ENCODE measurements at places on chromosomes 2 and 18.

GRCh38 chr2:106644623-106645022, 157.5 kb downstream of the CD8B2 start:
- no peaks in the 10 kb centered on the region for H3K4me1 ChIP-seq
- H3K27ac ChIP-seq, result no peak overlapping the region
- DNase-seq, result no peak
- no peaks in the 10 kb centered on the region for H3K27me3 ChIP-seq
- H3K36me3 ChIP-seq, result no peaks in the 10 kb centered on the region

DNA sequence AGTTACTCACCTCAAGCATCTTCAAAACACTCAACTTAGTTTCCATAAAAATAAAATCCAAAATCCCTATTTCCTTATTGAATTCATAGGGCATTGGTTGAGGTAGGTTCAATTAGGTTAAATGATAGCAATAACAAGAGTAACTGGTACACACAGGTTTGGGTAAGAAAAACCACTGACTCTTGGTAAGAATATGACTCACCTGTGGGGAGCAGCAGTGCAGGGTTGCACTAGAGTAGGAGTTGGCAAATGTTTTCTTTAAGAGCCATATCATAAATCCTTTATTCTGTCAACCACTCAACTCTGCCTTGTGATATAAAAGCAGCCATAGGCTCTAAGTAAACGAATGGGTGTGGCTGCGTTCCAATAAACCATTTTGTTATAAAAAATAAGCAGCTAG, 71.4 kb upstream of the CDH20 start:
- no peak overlapping the region for H3K27ac ChIP-seq
- H3K4me1 ChIP-seq, result no peaks in the 10 kb centered on the region
- DNase-seq, result no peak
- no peaks in the 10 kb centered on the region for H3K36me3 ChIP-seq

DNA sequence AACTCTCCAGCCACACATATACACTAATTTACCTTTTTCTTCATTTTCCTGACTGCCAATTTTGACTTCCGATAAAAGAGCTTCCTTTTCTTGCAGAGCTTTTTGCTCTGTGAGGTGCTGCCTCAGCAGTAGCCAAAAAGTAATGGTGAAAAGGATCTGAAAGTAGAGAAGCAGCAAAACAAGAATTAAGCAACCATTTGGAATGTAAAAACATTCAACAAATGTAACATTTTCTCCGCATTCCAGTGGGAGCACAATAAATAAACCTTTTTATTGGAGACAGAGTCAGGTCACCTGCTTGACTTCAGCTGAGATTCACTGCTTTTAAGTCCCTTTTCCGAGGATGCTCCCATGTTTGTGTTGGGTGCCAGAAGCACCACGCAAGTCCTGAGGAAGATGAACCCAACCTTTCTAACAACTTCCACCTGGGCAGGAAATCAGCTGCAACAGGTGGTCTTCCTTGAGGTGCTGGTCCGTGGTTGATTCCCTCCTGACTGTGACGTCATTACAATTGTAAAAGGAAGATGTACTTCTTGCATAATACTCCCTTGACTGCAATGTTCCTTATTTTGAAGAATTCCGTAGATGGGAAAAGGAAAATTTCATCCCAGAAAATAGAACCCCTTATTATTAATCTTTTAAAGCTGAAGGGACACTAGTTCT, 265.5 kb downstream of the NAPG start:
- peaks cover 21% of the 10 kb centered on the region for H3K27me3 ChIP-seq
- H3K4me3 ChIP-seq, result no peak overlapping the region
- peak overlapping the region; percentile 45 for H3K27ac ChIP-seq
- DNase-seq, result no peak
- H3K36me3 ChIP-seq, result no peaks in the 10 kb centered on the region

DNA sequence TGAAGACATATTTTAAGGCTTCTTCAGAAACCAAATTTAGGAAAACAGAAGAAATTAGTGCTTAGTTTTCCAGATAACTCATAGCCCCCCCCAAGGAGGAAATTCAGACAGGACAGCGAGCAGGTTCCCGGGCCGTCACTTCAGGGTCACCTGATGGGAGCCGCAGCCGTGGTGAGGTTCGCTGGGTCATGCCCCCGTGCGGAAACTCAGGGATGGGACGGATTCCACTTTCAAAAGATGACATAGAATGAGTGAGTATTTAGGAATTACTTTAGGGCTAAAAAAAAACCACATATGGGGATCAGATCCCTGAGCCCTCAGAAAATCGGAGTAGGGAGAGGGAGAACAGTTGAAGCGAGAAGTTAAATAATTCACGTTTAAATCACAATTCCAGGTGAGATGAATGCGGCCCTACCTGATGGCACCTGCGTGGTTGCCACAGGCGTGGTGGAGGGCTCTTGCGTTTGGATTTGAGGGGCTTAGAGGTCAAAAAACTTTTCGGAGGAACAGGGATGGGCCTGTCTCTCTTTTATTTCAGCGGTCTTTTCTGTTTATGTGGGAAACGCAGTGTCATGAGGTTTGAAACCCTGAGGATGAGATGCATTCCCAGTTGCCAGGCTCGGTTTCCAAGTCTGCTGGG, 114.4 kb downstream of the NFATC1 start:
- peaks cover 19% of the 10 kb centered on the region for H3K36me3 ChIP-seq
- H3K4me1 ChIP-seq, result peaks cover 35% of the 10 kb centered on the region
- DNase-seq, result peak; percentile 13
- H3K4me3 ChIP-seq, result no peak overlapping the region

DNA sequence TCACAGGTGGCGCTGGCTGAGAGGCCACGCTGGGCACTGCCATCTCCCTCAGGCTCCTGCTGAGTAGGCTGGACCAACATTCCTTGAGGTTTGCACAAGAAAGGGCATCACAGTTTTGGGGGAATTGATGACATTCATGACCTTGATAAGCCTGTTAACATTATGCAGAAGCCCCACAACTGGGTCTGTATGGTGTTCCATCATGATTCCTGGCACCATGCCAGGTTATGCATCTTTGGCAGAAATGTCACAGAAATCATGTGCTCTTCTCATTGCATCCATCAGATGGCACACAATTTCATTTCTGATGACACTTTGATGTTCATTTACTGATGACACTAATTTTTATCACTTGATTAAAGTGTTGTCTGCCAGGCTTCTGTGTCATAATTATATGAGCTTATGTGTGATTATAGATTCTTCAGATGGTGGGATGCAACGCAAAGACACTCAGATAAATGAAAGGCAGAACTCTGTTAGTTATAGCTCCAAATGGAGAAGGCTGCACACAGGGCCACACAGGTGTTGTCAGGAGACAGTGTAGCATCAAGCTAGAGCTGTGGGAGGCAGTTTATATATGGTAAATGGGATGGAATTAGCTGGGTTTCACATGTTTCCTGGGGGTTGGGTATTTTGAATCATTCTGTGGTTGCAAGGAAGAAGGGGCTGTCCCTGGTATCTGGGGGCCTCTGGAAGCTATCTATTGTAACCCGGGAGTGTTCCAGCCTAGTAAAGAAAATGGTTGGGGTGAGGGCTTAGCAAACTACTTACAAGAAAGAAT, 191.3 kb downstream of the SLC39A10 start:
- H3K27ac ChIP-seq, result no peak overlapping the region
- no peak for DNase-seq
- no peak overlapping the region for H3K4me3 ChIP-seq
- H3K27me3 ChIP-seq, result peaks cover 5% of the 10 kb centered on the region
- H3K36me3 ChIP-seq, result no peaks in the 10 kb centered on the region

- DNase-seq, result no peak
- peaks cover 4% of the 10 kb centered on the region for H3K4me1 ChIP-seq
- H3K4me3 ChIP-seq, result no peak overlapping the region
- no peaks in the 10 kb centered on the region for H3K36me3 ChIP-seq
These were observed 134.3 kb downstream of the KLHL29 start for GRCh38 chr2:23519334-23519651.

GRCh38 chr18:62605685-62606084, 82.9 kb downstream of the ZCCHC2 start:
- no peaks in the 10 kb centered on the region for H3K36me3 ChIP-seq
- H3K27me3 ChIP-seq, result peaks cover 49% of the 10 kb centered on the region
- H3K27ac ChIP-seq, result no peak overlapping the region
- H3K4me1 ChIP-seq, result no peaks in the 10 kb centered on the region
- DNase-seq, result no peak

GRCh38 chr2:3805201-3805939, 102.0 kb downstream of the DCDC2C start:
- no peaks in the 10 kb centered on the region for H3K4me1 ChIP-seq
- H3K27ac ChIP-seq, result no peak overlapping the region
- no peak for DNase-seq
- H3K4me3 ChIP-seq, result no peak overlapping the region
- no peaks in the 10 kb centered on the region for H3K36me3 ChIP-seq

- no peaks in the 10 kb centered on the region for H3K36me3 ChIP-seq
- peaks cover 47% of the 10 kb centered on the region for H3K27me3 ChIP-seq
- no peak overlapping the region for H3K27ac ChIP-seq
- DNase-seq, result no peak
- H3K4me1 ChIP-seq, result peaks cover 11% of the 10 kb centered on the region
These were observed 268.2 kb upstream of the ID2 start for GRCh38 chr2:8413589-8414135.

DNA sequence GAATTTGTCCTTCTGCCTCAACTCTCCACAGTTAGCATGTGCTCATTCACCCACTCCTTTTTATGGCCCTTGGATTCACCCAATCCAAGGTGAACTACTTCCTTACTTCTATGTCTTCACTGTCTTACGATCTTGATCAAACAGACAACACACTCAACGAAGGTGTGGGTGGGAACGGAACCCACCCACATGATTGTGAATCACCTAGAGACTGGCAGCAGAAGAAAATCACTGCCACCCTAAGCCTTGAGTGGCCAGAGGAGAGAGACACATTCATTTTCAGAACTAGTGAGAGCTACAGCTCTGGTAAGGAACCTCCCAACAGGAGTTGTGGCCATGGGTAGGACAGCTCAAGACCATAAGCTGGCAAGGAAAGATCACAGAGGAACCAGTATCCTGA, 194.3 kb downstream of the PLCL1 start:
- H3K36me3 ChIP-seq, result no peaks in the 10 kb centered on the region
- no peaks in the 10 kb centered on the region for H3K27me3 ChIP-seq
- no peak for DNase-seq

DNA sequence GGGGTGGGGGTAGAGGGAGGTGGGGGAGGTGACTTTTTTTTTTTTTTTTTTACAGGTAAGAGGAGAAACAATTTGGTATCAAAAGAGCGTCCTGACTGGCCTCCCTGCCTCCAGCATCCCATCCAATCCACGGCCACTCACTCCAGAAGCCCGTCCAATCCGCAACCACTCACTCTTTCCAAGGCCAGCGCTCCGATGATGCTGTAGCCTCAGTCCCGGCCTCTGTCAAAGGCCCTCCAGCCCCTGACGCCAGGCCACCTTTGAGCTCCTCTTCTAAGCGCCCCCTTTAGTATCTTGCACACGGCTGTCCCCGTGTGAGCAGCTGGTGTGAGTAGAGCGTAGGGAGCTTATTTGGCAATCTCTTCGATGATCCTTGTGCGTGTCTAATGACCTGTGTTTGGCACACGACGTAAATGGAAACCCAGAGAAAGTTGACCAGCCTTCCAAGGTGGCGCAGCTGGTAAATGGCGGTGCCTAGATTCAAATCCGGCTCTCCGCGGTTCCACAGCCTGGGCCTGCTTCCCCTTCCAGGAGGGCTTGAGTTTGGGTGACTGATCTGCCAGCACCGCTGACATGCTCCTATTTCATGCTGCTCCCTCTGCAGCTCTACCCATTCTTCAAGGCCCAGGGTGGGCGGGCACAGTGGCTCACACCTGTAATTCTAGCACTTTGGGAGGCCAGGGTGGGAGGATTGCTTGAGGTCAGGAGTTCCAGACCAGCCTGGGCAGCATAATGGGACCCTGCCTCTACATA, 23.8 kb upstream of the PXDN start:
- H3K4me3 ChIP-seq, result no peak overlapping the region
- no peak overlapping the region for H3K27ac ChIP-seq
- H3K4me1 ChIP-seq, result no peaks in the 10 kb centered on the region
- H3K36me3 ChIP-seq, result no peaks in the 10 kb centered on the region
- H3K27me3 ChIP-seq, result no peaks in the 10 kb centered on the region

GRCh38 chr2:224284134-224284946, 117.6 kb downstream of the FAM124B start:
- H3K36me3 ChIP-seq, result no peaks in the 10 kb centered on the region
- peak; percentile 23 for DNase-seq
- H3K27me3 ChIP-seq, result peaks cover 24% of the 10 kb centered on the region
- H3K4me1 ChIP-seq, result no peaks in the 10 kb centered on the region

- H3K4me3 ChIP-seq, result no peak overlapping the region
- DNase-seq, result no peak
- H3K36me3 ChIP-seq, result no peaks in the 10 kb centered on the region
- no peak overlapping the region for H3K27ac ChIP-seq
- no peaks in the 10 kb centered on the region for H3K4me1 ChIP-seq
These were observed 11.1 kb upstream of the SCG2 start for GRCh38 chr2:223613017-223613950.

DNA sequence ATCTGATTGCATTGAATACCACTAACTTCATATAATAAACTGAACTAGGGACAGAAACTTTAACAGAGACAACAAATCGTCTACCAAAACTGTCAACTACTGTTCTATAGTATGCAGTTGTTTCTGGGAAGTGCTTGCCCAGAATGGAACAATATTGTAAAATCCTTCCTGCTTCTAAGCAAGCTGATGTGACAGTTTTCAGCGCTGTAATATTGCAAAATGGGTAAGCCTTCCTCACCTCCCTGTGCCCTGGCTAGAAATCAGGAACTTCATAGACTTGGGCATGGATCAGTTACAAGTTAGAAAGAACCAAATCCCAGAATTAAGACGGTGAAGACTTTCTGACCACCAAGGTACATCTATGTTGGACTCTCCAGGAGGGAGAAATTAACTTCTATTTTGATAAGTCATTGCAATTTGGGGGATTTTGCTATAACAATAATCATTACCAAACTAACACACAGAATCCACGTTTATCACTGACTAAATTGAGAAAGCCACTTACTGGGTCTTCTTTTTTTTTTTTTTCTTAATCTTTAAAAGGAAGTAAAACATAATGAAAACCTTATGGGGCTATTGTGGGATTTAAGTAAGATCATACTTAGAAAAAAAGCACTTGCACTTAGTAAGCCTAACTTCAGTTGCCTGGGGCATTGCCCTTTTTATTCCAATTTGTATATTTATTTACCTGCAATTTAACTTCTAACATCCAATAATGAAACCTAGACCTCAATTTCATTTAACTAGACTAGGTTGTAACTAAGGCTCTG, 261.5 kb downstream of the TRIB2 start:
- peaks cover 13% of the 10 kb centered on the region for H3K27me3 ChIP-seq
- H3K4me1 ChIP-seq, result no peaks in the 10 kb centered on the region
- DNase-seq, result no peak
- no peak overlapping the region for H3K27ac ChIP-seq

- peaks cover 3% of the 10 kb centered on the region for H3K4me1 ChIP-seq
These were observed 5.6 kb upstream of the EML4 start for GRCh38 chr2:42163444-42164045.

DNA sequence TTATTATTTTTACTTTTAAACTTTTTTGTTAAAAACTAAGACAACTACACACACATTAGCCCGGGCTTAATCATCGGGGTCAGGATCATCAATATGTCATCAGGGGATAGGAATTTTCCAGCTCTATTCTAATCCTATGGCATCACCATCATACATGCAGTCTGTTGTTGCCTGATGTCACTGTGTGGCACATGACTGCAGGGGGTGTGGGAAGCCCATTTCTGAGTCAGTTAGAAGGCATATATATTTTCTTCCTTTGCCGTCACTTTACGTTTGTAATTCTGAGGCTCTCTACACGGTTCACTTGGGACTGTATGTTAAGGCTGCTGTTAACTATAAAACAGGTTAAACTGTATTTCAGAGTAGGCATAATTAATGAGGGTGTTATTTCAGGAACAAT, 144.4 kb upstream of the ITGA6 start:
- H3K4me3 ChIP-seq, result no peak overlapping the region
- H3K27ac ChIP-seq, result no peak overlapping the region
- no peaks in the 10 kb centered on the region for H3K36me3 ChIP-seq
- peaks cover 8% of the 10 kb centered on the region for H3K27me3 ChIP-seq
- DNase-seq, result no peak
- H3K4me1 ChIP-seq, result peaks cover 29% of the 10 kb centered on the region
